ENCODE measurements at places on chromosomes 12 and 14. TPM values are rescaled to one million over a fixed set of nuclear protein-coding genes. Genes with fewer than 3 reads are reported as not detected.

DNA sequence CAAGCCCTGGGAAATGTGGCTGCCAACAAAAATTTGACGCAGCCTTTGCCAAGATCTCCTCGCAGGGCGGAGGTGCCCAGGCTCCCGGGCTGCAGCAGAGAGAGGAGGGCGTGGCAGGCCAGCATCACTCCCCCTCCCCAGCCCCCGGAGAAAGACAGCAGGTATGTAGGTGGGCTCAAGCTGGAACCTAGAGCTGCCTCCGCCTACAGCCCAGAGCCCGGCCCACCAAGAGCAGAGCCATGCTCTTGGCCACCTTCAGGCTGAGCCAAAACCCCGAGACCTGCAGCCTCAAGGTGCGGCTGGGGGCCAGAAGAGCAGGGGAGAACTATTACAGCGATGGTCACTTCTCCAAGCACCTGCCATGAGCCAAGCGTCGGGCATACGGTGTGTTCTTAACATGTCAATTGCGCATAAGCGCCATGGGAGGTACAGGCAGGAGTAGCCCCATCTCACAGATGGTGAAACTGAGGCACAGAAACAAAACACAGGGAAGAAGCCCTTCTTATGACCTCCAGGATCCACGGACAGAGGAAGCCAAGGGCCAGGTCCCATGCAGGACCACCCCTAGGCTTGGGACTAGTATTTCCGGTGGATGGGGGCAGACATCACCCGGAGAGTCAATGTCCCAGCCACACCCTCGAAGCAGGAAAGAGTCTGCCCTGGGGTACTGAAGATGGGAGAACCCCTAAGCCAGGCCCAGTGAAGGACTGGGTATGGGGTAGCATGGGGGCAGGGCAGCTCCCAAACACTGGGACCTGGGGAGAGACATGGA is 109.0 kb downstream of the NCOR2 start:
- no peak for DNase-seq

EFCAB11 gene
- total RNA-seq: 4.8 TPM

GRCh38 chr14:92316176-92316575 is 6.8 kb upstream of the SLC24A4 start:
- no peak for DNase-seq

DNA sequence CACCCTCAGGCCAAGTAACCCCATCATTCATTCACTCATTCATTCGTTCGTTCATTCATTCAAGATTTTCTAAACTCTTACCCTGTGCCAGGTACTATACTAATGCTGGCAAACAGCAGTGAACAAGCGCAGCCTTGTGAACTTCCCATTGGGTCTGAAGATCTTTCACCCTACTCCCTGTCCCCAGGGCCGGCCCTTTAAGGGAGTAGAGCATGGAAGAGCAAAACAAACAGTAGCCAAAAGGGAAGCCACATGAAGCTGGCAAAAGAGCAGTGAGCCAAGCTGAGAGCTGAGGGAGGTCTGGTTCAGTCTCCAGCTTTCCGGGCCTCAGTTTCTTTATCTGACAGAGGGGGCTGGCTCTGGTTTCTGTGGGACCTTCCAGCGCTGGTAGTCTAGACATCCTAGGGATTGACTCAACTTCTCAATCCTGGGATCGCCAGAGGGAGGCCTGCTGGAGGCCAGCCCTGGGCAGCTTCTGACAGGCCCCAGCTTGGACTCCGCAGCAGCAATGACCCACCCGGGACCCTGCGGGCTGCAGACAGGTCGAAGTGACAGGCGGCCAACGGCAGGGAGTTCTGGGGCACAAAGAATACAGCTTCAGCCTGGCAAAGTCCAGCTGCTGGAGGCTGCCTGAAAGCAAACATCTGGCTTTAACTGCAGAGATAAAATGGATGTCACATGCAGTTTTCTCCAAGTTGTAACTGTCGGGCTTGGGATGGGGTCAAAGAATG is 27.1 kb downstream of the ACTN1 start:
- no peak for DNase-seq

DNA sequence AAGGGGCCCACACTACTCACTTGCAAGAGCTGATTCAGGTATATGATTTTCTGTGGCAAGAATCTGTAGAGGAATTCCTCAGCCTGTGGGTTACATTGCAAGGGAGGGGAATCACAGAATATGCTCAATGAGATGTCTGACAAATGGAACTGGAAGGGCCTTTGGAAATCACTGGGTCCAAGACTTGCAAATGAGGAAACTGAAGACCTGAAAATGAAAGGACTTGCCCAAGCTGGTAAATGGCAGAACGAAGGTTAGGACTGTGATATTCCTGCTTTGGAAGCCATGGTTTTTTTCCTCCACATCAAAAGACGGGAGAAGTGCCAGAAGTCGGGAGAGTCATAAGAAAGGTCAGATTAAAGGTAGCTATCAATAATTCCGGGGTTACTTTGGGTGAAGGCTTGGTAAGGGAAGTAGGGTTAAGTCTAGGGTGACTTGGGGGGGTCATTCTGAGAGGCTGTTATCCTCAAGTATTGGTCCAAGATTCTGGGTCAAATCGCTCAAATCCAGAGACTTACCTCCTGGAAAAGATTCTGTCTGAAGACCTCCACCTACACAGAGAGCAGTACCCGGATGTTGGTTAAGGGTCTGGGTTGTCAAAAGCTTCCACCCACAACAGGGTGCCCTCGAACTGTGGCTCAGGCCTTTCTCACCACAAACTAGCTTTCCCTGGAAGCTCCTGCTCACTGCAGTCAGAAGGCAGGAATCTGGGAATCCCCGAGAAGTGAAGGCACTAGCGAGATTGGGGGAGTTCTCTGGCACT is 539 bp downstream of the PSME2 start:
- no peak for DNase-seq

MAP1LC3B2 gene
- 1.2 TPM for total RNA-seq

Measured in natural killer cell treated with Interleukin-12 subunit alpha and Interleukin-12 subunit beta and Interleukin-15 and Interleukin-18, amount 100 ng/mL, for 72 hours (primary cell).